ENCODE measurements at places on chromosomes 4 and X.
A peak's percentile ranks its signal among the peaks of the same experiment; 100 is the strongest.

DNA sequence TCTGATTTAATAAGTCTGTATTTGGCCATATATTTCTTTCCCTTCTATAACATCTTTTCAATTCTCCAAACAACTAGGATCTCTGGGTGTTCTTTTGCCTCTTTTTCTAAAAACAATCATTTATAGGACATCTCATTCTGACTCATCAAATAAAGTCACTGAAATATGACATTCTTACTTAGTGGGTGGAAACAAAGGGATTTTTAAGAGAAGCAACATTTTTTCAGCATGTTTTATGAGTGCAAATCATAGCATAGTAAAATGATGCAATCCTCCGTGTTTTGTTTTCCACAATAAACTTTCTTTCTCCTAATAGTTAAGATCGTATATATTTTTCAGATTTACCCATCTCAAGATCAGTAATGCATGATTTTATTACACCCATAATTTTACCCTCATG, 179.8 kb downstream of the SPCS3 start:
- DNase-seq: peak; percentile 57

DNA sequence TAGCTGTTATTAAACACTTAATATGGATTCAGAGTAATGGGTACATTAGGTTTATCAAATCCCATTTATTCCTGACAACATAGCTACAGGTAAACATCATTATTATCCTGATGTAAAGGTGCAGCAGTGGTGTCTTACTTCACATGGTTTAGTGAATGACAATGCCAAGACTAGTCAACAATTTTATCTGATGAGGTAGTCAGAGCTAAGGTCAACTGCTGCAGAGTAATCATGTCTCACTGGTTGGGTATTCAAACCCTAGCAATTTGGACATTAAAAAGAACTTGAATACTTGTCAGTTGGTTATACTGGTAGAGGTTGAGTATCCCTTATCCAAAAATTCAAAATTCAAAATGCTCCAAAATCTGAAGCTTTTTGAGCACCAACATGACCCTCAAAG, 117.6 kb downstream of the MAB21L2 start:
- DNase-seq: no peak

- DNase-seq: no peak
Measured at GRCh38 chrX:123968383-123969050, 7.0 kb downstream of the STAG2 start.

- no peak for DNase-seq
Measured at GRCh38 chrX:114903618-114904017, 113.8 kb downstream of the IL13RA2 start.

DNA sequence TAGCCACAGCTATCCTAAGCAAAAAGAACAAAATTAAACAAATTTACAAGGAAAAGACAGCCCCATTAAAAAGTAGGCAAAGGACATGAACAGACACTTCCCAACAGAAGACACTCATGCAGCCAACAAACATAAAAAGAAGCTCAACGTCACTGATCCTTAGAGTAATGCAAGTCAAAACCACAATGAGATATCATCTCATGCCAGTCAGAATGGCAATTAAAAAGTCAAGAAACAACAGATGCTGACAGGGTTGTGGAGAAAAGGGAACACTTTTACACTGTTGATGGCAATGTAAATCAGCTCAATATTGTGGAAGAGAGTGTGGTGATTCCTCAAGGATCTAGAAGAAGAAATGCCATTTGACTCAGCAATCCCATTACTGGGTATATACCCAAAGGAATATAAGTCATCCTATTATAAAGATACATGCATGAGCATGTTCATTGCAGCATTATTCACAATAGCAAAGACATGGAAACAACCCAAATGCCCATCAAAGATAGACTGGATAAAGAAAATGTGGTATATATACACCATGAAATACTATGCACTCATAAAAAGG, 163.0 kb upstream of the TET2 start:
- no peak for DNase-seq

DNA sequence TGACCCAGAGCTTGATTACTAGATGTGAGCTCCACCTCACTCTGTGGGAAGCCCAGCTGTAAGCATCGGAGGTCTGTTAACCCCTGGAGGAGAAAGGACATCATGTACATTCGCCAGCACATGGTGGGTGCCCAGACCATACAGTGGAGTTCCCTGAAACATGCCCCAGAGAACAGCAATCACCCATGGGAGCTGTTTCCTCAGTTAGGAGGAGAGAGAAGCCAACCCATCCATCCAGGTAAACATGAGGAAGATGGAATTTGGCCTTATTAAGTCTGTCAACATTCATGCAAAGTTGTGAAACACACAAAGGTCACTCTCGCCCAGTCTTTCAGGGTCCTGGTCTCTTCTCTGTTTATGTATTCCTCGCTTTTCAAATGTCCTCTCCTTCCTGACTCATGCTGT, 354.7 kb downstream of the ANK2 start:
- no peak for DNase-seq

GRCh38 chrX:40087425-40088298, 10.1 kb downstream of the BCOR start:
- no peak for DNase-seq

DNA sequence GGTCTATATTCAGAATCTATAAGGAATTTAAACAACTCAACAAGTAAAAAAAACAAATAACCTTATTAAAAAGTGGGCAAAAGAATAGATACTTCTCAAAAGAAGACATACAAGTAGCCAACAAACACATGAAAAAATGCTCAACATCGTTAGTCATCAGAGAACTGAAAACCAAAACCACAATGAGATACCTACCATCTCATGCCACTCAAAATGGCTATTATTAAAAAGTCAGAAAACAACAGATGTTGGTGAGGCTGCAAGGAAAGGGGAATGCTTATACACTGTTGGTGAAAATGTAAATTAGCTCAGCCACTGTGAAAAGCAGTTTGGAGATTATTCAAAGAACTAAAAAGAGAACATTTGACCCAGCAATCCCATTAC, 201.6 kb downstream of the QDPR start:
- peak; percentile 49 for DNase-seq

- DNase-seq: no peak
Measured at GRCh38 chr4:168451331-168451730, 29.0 kb downstream of the DDX60L start.

DNA sequence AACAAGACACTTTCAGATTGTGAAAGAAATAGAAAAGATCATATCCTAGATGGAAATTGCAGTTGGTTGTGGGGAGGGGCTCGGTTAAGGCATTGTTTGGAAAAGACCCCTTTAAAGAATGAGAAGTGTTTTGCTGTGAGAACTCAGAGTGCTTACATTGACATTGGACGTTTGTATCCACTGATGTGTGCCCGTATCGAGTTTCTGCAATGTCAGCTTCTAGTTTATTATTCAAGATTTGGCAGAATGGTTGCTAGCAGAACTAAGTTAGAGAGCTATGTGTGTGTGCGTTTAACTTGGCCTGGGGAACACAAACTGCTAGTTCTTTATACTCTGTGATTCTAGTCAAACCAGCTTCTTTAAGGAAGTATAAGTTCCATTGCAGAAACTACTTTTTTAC, 2702.5 kb downstream of the PCDH7 start:
- DNase-seq: no peak

DNA sequence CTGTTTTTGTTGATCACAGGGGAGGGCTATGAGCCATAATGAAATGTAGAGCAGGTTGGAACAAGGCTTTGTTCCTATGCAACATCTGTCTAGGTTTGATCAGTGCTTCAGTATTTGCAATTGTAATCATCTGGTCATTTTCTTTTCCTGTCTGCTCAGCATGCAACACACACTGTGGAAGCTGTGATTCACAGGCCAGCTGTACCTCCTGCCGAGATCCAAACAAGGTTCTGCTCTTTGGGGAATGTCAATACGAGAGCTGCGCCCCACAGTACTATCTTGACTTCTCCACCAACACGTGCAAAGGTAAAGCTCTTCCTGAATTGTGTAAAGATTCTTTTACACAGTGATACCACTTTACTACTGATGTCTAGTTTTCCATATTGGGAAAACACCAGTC, 181.9 kb upstream of the ANXA3 start:
- DNase-seq: no peak

- DNase-seq: no peak
Measured at GRCh38 chr4:38145741-38146140, 185.5 kb downstream of the PTTG2 start.

DNA sequence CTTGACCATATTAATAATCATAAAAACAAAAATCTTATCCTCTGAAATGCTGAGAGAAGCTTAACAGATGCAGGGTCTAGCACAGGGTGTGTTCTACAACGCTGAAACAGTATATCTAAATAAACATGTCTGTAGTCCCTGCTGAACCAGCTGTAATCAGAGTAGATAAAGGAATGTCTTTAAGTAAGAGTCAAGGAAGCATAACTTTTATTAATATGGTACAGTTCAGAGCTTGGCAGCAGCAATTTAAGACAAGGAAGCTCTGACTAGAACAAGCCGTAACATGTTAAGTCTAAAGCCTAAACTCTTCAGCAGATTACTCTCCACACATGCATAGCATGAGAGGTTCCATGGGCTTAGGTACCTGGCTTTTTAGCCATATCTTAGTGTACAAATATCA, 36.1 kb downstream of the NFKB1 start:
- no peak for DNase-seq

DNA sequence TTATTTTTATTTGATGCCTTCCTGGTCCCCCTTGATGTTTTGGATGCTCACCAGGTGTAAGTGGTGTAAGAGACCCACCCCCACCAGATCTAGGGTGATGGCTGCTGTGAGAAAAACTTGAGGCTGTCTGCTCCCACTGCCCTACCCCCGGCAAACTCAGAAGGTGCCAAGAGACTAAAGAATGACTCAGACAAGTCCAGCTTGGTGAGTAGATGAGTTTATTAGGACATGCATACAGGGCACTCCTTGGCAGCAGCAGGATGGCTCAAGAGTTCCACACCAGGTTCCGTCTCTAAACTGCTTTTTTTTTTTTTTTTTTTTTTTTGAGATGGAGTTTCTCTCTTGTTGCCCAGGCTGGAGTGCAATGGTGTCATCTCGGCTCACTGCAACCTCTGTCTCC, 84.0 kb upstream of the HPF1 start:
- DNase-seq: no peak

- no peak for DNase-seq
Measured at GRCh38 chrX:55593296-55593695, 29.9 kb upstream of the FOXR2 start.

DNA sequence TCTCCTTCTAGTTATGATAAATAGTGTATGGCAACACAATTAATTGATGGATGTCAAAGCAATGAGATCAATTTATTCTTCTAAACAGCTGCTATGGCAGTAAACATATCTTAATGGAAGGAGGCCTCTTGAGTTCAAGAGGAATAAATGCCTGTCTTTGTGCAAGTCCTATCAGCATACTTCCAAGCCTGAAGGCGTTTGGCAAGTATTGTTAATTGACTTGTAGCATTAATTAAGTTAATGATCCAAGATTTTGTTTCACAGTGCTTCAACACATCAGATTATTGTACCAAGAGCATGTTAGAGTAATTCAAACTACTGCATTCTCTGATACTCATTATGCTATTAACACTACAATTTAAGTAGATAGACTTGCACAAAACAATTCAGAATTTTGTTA, 144.8 kb downstream of the FAT4 start:
- DNase-seq: no peak

GRCh38 chr4:180962268-180962667, 1280.9 kb upstream of the TENM3 start:
- DNase-seq: no peak

- DNase-seq: peak; percentile 59
Measured at GRCh38 chrX:13101441-13102139, 57.2 kb upstream of the FAM9C start.

DNA sequence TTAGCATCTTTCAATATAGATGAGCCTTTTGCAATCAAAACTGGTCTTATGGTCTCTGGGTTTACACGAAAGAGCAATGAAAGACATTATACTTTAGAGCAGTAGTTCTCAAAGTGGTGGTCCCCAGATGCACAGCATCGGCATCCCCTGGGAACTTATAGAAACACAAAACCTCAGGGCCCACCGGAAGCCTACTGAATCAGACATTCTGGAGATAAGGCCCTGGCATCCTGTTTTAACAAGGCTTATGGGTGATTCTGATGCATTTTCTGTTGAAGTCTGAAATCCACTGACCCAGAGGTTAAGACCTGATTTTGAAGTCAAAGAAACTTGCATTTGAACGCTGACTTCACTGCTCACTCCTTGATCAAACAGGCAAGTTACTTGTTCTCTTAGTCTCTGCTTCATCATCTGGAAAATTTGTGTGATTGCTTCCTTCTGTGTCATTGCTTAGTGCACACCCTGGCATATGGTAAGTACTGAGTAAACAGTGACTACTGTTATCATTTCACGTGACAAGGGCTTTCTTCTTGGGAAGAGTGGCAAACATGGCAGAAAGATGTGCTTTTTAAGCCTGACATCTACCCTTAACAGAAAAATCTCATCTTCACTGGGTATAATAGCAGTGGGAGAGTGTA, 14.5 kb downstream of the CHRNA9 start:
- DNase-seq: no peak

- DNase-seq: no peak
Measured at GRCh38 chr4:174582463-174582862, 60.2 kb upstream of the HPGD start.

GRCh38 chr4:153466949-153467896, 1.1 kb downstream of the TMEM131L start:
- no peak for DNase-seq

DNA sequence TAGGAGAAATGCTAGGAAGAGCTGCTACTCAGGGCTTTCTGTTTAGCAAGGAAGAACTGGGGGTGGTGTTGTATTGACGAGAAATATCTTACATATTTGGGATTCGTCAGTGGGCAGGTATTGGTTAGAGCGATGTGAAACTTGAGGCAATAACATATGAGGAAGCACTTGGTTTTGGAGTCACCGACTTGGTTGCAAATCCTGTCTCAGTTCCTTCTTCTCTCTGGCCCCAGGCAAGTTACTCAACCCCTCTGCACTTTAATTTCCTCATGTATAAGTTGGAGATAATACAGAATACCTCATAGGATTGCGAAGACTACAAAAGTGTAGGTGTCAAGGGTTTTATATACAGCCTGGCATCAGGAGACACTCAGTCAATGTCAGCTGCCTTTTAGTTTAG, 34.1 kb downstream of the GPAT3 start:
- DNase-seq: no peak

DNA sequence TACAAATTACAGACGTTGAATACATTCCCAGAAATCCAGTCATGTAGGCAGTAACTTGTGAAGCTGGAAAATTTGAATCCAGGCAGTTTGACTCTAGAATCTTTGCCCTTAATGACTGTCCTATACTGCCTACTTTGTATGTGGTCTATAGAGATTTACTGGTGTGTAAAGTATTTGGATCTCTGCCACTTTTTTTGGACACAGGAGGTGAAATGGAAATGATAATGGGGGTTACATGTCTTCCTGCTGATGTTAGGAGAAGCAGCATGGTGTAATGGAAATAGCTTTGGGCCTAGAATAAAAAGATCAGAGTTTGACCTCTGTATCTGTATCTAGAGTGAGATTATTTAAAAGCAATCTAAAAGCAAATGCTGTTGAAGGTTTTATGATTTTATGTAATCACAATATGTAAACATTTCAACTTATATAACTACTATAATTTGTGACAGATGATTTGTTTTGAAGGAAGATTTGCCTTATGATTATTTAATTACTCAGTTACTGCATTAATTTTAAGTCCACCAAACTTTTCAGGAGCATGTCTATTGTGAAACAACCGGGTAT, 3.3 kb downstream of the COL4A5 start:
- DNase-seq: no peak

Data from GM04503 (cell line).